Uterus (tissue), 4 donors: ENCODE measurements at places on chromosomes 12 and 14. TPM values are rescaled to one million over a fixed set of nuclear protein-coding genes. Genes with fewer than 3 reads are reported as not detected.
A peak's percentile ranks its signal among the peaks of the same experiment; 100 is the strongest.

GRCh38 chr12:87815771-87816585 lies 213.2 kb downstream of the C12orf50 start:
- no peak for DNase-seq

DNA sequence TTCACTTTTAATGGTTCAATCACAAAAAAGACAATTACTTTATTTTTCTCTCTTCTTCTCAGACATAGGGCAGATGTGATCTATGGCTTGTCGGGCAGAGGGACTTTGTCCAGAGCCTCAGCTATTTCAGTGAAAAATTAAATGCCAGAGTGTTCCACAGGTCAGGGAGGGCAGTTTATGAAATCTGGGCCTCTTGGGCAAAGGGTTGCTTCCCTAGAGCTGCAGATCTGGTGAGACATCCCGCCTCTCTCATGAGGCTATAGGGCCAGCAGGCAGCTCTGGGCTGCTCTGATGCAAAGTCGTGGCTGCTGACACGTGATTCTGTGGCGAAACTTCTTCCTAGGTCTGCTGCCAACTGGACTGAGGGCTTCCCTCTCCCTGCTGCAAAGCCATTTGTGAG lies 6.0 kb downstream of the CLMN start:
- DNase-seq = peak; percentile 85

DNA sequence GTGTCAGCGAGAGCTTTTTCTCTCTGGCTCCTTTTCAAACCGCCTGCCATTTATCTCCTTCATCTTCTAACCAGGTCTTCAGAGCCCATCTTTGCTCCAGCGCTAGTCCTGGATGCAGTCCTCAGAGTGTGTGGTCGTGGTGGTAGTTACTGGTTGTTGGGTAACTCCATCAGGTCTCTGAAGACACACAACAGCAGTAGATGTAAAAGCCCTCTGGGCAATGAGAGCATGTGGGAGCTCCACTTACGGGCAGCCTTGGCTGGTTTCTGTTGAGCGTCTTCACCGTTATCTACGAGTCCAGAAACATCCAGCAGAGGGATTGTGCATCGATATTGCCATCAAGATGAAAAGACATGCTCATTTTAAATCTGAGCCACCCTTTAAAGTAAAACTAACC lies 61.2 kb downstream of the FBXL14 start:
- no peak for DNase-seq

RHOF gene
- total RNA-seq = 14.7 TPM

PTCSC3 gene
- total RNA-seq = not detected

SLCO1B1 gene
- total RNA-seq = not detected

RPL10L gene
- total RNA-seq = not detected

KRT6C gene
- not detected for total RNA-seq

RNU4-1 gene
- total RNA-seq = under 0.01 TPM

PPFIBP1 gene
- total RNA-seq = 69.4 TPM
